Coronary artery (tissue), 2 donors: ENCODE measurements at places on chromosomes 5 and 9.

- DNase-seq: no peak
Observed at GRCh38 chr9:110777876-110778215, 109.3 kb downstream of the MUSK start.

GRCh38 chr5:31585895-31586270 is 53.0 kb upstream of the PDZD2 start:
- no peak for DNase-seq

DNA sequence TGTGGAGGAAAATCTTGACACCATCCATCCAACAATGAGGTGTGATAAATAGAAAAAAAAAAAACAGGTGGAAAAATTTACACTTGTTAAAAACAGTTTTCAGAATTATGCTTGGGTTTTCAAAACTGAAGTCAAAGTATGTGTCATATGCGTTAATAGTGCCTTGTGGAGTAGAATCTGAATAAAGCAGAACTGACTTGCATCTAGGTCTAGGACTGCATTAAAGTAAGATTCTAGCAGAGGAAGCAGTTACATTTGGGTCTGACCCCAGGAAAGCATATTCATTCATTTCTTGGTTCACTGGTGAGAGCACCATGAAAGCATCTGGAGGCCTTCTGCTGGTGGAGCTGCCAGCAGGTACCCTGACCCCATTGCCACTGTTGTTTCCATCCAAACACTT is 89.0 kb downstream of the MARCHF3 start:
- DNase-seq: no peak

- no peak for DNase-seq
Observed at GRCh38 chr9:87381746-87382145, 115.9 kb upstream of the DAPK1 start.

DNA sequence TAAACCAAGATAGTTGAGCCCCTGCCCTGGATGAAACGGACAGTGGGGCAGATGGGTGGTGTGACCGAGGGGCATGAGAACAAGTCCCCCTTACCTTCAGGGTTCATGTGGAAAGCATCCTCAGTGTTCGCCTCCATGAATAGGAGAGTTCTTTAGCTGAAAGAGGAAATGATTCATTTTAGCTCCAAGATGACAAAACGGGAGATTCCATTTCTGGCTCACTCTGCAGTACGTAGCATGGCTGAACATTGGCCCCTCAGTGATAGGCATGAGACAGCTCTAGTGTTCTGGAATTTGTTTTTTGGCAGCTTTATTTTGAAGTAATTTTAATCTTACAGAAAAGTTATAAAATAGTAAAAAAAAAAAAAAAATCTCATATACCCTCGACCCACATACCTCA is 70.2 kb upstream of the AGXT2 start:
- DNase-seq: no peak

- DNase-seq: peak; percentile 90
Observed at GRCh38 chr5:88883059-88883835, at the start of gene MEF2C. MEF2C (minus strand) TSS chr5:88883184; CDS start chr5:88823788, 59,396 bp downstream.

DNA sequence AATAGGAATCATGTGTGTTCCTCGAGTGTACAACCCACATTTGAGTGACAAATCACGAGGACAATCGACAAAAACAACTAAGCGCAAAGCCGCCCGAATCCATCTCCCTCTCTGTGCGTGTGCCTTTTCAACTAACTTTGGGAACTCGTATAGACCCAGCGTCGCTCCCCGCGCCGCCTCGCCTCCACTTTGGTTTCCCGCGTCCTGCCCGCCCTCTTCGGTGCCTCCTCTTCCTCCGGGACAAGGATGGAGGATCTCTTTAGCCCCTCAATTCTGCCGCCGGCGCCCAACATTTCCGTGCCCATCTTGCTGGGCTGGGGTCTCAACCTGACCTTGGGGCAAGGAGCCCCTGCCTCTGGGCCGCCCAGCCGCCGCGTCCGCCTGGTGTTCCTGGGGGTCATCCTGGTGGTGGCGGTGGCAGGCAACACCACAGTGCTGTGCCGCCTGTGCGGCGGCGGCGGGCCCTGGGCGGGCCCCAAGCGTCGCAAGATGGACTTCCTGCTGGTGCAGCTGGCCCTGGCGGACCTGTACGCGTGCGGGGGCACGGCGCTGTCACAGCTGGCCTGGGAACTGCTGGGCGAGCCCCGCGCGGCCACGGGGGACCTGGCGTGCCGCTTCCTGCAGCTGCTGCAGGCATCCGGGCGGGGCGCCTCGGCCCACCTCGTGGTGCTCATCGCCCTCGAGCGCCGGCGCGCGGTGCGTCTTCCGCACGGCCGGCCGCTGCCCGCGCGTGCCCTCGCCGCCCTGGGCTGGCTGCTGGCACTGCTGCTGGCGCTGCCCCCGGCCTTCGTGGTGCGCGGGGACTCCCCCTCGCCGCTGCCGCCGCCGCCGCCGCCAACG is at the start of gene GPR150:
Gene GPR150, plus strand, starts transcription at position 58 of the 840 bp plus-strand sequence. Its CDS starts 189 bp downstream, at position 247.
- DNase-seq: no peak

DNA sequence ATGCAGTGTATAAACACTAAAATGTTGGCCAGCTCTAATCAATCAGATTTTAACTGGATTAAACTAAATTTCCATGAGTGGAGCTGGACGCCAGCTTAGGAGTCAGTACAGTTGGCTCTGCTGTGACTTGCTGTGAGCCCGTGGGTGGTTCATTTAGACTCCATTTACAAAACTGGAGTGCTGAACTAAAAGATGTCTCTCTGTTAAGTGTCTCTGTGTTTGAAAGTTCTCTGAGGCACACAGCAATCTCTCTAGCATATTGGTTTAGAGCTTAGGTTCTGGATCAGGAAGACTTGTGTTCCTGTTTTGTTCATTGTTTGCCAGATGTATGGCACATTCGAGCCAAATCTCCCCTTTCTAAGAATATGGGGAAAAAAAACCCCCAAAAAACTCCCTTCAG is 28.0 kb upstream of the ARL14EPL start:
- no peak for DNase-seq

DNA sequence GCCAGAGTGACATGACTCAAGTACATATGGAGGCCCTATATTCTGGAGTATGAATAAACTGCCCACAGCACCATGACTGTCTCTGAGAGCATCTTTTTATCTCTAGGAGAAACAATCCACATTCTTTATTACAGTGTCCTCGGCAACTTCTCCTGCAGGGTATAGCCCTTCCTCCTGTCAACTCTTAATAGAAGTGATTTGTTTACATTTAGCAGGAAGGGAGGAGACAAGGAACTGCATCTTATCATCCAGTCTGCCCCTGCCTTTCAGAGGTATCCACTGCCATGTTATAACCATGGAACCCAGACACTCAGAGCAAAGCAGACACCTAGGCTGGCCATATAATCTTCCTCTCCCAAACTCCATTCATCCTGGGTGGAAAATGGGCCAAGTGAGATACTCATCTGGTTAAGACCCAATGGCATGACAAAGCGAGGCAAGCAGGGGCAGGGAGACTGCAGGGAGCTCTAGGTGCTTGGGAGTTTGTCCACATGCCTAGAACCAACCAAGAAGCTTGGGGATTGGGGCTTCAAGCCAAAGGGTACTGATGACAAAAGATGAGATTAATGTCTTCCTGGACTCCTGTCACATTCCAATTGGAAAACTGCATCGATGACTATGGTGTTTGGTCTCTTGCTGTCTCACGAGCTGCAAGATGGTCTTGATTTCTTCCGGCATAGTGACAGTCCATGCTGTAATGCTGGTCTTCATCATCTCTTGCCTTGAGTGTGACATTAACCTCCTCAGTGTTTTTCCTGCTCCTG is 620.5 kb upstream of the KLF4 start:
- DNase-seq: no peak

- DNase-seq: no peak
Observed at GRCh38 chr5:180340856-180341255, 12.3 kb downstream of the GFPT2 start.

GRCh38 chr5:40714001-40714400 is 34.3 kb downstream of the PTGER4 start:
- DNase-seq: no peak

- no peak for DNase-seq
Observed at GRCh38 chr5:81572201-81572600, 178.3 kb upstream of the ACOT12 start.

DNA sequence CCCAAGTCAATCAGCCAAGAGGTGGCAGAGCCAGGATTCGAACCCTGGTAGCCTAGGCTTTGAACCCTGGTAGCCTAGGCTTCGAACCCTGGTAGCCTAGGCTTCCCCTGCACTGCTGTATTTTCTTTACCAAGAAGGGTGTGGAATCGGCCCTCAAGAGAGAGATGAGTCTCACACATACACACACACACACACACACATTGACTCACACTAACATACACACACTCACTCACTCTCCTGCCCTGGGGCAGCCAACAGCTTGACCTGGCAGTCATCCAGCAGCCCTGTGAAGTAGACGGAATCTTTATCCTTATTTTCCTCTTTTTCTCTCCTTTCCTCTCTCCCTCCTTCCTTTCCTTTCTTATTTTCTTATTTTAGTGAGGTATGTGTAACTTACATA is 55.4 kb upstream of the RPL26L1 start:
- no peak for DNase-seq

DNA sequence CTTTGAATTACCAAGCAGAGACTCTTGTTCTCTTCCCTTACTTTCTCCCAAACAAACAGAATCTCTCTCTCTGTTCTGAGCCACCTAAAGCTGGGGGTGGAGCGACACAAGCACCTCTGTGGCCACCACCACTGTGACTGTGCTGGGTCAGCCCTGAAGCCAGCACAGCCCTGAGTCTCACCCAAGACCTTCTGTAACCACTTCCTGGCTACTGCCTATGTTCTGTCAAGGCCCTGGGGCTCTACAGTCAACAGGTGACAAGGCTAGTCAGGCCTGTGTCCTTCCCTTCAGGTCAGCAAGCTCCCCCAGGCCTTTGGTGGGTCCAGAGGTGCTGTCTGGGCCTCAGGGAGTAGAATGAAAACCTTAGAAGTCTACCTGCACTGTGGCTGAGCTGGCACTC is 26.1 kb upstream of the SLC28A3 start:
- no peak for DNase-seq

DNA sequence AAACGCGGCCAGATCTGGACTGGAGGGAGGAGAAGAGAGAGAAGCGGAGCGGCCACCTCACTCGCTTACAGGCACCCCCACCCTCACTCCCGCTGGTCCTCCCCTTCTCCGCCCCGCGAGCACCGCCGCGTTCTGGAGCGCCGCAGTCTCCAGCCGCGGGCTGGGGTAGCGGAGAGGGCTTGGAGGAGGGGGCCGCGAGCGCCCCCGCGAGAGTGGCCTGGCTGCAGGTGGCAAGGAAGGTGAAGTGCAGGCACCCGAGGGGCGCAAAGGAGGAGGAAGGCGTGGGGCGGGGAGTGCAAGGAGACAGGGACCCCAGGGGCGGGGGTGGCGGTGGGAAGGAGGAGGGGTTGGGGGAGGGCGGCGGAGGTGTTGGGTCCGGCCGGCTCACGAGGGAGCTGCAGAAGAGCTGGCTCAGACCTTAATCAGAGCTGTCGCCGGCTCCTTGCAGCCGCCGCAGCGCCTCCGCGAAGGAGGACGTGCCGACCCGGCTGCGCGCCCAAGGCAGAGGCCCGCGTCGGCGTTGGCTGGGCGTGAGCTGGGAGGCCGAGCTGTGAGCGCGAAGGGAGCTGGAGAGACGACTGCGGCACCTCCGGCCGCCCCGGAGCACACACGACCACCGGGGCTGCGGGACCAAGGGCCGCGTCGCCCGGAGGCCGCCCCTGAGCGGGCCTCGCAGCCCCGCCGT is at the start of gene DMRT3:
Gene DMRT3, plus strand, starts transcription at position 398 of the 685 bp plus-strand sequence. CDS start 347 bp downstream, outside the sequence.
- DNase-seq: no peak

DNA sequence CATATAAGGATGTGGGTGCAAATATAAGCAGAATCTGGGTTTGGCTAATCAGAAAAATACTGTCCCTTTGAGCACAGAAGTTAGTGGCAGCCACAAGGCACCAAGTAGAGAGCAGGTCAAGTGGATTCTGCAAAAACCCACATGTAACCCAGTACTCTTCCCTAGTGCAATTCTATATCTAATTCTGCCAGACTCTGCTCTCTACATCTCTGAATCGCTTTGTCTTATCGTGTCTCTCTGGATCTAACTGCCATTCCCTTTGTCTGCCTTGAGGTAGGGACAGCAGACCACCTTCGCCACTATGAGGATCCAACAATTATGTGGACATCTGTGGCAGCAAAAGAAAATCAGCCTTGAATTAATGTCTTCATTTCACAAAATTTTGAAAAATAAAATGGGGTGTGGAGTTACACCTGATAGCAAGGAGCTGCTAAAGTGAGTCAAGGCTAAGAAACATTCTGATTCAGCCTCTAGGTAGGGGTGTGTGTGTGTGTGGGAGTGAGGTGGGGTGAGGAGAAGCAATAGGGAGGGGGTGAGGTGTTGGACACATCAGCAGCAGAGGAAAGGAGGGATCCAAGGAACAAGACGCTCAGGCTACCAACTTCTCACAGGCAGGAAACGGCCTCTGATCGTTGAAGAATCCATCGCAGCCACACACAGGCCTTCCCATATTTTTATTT is 33.7 kb upstream of the ZNF366 start:
- DNase-seq: no peak

DNA sequence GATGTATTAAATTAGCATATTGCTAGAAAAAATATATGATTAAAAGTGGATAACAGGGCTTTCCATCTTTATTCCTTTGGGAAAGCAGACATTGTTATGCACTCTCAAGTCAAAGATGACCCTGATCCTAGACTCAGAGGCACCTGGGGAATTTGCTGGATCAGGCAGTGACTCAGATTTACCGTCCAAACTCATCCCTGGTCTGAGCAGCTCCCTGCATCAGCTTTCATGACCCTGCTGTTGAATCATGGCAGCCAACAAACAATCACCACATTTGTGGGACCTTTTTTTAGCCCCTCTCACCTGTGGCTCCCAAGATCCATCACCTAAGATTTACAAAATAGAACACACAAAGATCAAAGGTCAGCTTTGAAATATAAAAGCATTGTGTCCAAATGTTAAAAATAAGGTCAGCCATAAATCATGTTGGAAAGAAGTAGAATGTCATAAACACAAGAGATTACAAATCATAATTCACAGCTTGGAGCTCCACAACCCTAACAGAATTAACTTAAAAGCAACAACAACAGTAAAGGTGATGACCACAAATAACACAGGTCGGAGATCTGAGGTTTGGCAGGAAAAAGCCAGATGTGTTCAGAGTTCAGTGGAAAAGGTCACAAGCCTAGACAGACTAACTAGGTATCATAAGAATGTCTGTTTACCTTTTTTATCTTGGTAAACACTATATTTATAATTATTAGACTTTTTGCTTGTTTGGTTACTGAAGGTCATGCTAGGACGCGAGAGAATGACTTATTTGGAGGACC is 55.5 kb downstream of the ZFAND5 start:
- no peak for DNase-seq

DNA sequence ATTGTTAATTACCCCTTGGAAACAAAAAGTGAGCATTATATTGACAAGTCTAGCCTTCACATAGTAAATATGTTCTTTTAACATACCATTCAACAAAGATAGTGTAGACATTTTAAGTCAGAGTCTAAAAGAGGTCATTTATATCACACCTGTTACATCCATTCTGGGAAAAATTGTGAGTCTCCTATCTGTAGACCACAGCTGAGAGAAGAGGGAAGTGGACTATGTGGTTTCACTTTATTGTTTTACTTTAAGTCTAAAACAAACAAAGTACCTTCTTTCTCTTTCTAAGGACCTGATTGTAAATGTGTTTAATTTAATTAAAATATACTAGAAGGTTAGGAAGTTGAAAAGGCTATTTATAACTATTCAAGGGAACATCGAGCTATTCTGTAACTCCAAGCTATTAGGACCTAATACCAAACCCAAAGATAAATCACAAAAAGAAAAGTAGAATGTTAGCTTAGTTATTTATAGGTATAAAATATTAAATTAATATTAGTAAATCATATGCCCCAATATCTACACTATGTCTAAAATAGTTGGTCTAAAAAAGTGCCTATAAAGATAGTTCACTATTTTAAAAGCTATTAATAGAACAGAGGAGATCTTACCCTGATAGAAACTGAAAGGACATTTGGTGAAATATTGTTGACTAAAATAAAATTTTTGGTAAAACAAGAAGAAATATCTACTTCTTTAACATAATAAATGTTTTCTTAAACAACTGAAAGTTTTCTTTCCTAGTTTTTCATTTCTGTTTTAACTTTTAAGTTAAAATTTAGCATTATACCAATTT is 134.9 kb downstream of the TMEM167A start:
- no peak for DNase-seq
